Neuronal stem cell (in vitro differentiated cells): ENCODE measurements at places on chromosomes 2 and 18.

GRCh38 chr18:70322928-70323327, 34.1 kb downstream of the SOCS6 start:
- DNase-seq, result no peak

DNA sequence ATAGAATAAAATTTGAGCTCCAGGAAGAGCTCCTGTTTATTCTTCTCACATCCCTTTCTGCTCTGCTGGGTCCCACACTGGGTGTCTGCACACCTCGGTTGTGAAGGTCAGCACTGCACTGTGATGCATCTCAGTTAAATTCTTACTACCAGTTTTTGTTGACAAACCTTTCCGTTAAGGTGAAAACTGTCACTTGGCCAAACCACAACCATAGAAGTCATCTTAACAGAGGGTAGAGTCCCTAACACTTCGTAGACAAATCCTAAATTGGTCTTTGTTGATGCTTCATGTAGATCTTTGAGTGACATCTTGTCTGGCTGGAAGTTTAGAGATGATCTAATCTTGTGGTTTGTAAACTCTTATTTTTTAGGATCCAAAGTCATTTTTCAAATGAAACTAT, 167.4 kb upstream of the MAP3K20 start:
- DNase-seq, result no peak

DNA sequence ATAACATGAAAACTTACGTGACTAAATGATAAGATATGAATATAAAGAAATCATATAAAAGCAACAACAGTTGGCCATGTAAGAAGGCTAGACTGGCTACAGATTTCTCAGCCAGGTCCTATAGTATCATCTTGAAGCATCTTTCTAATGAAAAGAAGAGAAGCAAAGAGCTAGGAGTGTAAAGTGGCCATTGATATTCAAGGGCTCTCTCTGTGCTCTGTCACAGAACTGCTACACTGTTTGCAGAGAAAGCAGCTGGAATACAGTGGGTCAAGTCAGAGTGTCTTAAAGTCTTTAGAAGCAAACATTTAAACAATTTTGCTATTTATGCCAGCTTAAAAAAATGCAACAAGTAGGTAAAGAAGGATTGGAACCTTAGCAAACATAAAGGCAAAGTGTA, 118.8 kb downstream of the SCN9A start:
- no peak for DNase-seq

DNA sequence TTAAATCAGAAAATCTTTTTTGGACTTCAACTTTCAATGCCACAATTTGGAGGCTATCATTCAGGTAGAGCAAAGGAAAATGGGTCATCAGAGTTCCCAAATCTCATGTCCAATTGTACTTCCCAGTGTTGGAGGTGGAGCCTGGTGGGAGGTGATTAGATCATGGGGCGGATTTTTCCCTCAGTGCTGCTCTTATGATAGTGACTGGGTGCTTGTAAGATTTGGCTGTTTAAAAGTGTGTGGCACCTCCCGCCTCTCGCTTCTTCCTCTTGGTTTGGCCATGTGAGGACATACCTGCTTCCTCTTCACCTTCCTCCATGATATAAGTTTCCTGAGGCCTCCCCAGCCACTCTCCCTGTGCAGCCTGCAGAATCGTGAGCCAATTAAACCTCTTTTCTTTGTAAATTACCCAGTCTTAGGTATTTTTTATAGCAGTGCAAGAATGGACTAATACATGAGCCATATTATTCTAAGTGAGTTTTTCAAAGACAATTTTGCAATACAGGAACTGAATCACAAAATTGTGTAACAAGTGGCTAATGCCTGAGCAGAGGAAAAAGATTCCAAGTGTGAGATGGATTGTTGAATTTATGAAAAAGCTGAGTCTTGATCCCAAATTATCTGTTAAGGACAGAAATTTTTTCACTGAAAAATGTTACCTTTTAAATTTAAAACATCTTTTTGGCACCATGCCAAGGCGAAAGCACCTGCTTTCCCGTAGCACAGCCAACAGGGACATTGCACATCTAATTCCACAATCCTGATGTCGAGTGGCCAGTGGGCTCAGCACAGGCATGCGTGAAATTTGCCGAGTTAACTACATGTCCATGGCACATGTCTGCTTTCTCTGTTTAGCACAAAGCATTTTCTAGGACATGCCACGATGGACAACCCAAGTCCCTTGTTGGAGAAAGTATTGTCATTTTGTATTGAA, 150.9 kb downstream of the COL6A3 start:
- no peak for DNase-seq

GRCh38 chr18:25453556-25454269, 101.7 kb upstream of the ZNF521 start:
- no peak for DNase-seq
